Cardiac muscle cell (in vitro differentiated cells and primary cell): ENCODE measurements at places on chromosomes 3 and 15. TPM values are rescaled to one million over a fixed set of nuclear protein-coding genes. Genes with fewer than 3 reads are reported as not detected.
A peak's percentile ranks its signal among the peaks of the same experiment; 100 is the strongest.

Gene GP9
- total RNA-seq: not detected in 2 replicates

Gene ZNF106
- 19.8 and 32.3 TPM in 2 replicates for total RNA-seq

Gene WDR5B
- total RNA-seq: 3.1 and 4.9 TPM in 2 replicates

Gene KCNH8
- 0.07 and 0.86 TPM in 2 replicates for total RNA-seq

Gene SEMA3F
- 21.0 and 27.6 TPM in 2 replicates for total RNA-seq

Gene FEM1B
- total RNA-seq: 45.2 and 59.7 TPM in 2 replicates

Gene SUCNR1
- total RNA-seq: 0.11 TPM in 1 of 2 replicates, not detected in the other

Gene PCOLCE2
- 5.5 and 6.5 TPM in 2 replicates for total RNA-seq

Gene ADAMTS9
- total RNA-seq: 114 and 168 TPM in 2 replicates

GRCh38 chr15:68207176-68207935, 2.2 kb upstream of the CALML4 start:
- no peak for DNase-seq
- H3K27ac ChIP-seq: no peak overlapping the region
- no peaks in the 10 kb centered on the region for H3K4me1 ChIP-seq
- no peak overlapping the region for H3K4me3 ChIP-seq
- no peaks in the 10 kb centered on the region for H3K36me3 ChIP-seq

GRCh38 chr3:12954891-12955650, 113.7 kb upstream of the RPL32 start:
- H3K4me1 ChIP-seq: peaks cover 32% of the 10 kb centered on the region
- DNase-seq: peak; percentile 12
- H3K27ac ChIP-seq: peak overlapping the region; percentile 68
- no peaks in the 10 kb centered on the region for H3K27me3 ChIP-seq
- no peak overlapping the region for H3K4me3 ChIP-seq

GRCh38 chr15:74041777-74042435, 40.4 kb downstream of the GOLGA6A start:
- DNase-seq: no peak
- H3K4me1 ChIP-seq: peaks cover 11% of the 10 kb centered on the region
- no peak overlapping the region for H3K27ac ChIP-seq
- H3K4me3 ChIP-seq: no peak overlapping the region
- no peaks in the 10 kb centered on the region for H3K36me3 ChIP-seq

- H3K36me3 ChIP-seq: peaks cover 19% of the 10 kb centered on the region
- peak; percentile 25 for DNase-seq
- H3K4me1 ChIP-seq: no peaks in the 10 kb centered on the region
- no peak overlapping the region for H3K4me3 ChIP-seq
- H3K27ac ChIP-seq: no peak overlapping the region
- no peaks in the 10 kb centered on the region for H3K27me3 ChIP-seq
Observed at GRCh38 chr3:15693355-15693754, 91.8 kb downstream of the BTD start.

DNA sequence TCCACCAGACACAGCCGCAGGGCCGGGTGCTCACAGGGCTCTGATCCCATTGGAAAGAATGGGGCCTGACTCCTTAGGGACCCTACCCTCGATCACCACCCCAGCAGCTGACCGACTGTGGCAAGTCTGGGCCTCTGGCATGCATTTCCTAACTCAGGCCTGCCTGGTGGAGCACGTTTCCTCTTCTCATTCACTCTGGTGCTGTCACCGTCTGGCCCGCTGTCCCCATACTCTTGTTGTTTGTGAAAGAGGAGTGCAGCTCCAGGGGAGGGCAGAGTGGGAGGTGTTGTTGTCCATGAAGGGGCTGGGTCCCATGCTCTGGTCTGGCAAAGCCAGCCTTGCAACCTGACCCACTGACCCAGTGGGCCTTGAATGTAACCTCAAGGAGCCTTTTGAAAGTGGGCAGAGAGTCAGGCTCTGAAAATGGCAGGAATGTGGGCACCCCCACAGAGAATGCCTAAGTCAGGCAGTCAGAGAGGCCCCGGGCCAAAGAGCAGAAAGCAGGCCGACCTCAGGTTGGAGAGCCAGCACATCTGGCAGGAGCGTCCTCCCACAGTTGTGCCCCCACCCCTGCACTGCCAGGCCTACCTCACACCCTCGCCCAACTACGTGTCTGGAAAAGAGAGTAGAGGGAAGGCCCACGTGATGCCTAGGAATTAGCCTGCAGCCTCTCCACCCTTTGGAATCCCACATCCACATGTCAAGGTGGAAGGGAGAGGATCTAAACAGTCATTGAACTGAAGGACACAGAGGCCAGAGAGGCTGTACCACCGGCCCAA, 10.9 kb downstream of the SEMA7A start:
- H3K27ac ChIP-seq: peak overlapping the region; percentile 87
- peaks cover 39% of the 10 kb centered on the region for H3K4me1 ChIP-seq
- no peak overlapping the region for H3K4me3 ChIP-seq
- no peaks in the 10 kb centered on the region for H3K27me3 ChIP-seq

DNA sequence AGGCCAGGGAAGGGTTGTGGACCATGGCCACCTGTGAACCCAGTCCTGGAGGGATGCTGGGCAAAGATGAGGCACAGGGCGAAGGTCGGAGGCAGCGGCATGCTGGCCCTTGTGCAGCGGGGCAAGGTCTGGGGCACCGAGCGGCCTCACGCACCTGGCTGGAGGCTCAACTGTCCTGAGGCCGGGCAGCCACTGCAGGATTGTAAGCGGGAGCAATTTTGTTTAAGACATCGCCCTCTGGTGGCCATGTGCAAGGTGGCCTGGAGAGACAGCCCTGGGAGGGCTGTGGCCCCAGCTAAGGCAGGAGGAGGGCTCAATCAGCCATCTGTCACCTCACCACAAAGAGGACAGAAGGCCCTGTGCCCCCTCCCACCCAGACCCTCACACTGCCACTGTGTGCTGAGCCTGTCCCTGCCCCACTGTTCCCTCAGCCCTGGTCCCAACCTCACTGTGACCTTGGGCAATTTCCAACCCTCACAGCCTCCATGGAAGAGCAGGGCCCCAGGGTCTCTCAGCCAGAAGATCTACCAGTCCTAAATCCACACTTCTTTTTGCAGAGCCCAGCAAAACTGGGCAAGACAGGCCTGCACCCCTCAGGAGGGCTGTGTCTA, 46.2 kb downstream of the TPRA1 start:
- H3K27me3 ChIP-seq: no peaks in the 10 kb centered on the region
- H3K4me1 ChIP-seq: peaks cover 13% of the 10 kb centered on the region
- no peaks in the 10 kb centered on the region for H3K36me3 ChIP-seq
- H3K4me3 ChIP-seq: no peak overlapping the region
- DNase-seq: peak; percentile 72

DNA sequence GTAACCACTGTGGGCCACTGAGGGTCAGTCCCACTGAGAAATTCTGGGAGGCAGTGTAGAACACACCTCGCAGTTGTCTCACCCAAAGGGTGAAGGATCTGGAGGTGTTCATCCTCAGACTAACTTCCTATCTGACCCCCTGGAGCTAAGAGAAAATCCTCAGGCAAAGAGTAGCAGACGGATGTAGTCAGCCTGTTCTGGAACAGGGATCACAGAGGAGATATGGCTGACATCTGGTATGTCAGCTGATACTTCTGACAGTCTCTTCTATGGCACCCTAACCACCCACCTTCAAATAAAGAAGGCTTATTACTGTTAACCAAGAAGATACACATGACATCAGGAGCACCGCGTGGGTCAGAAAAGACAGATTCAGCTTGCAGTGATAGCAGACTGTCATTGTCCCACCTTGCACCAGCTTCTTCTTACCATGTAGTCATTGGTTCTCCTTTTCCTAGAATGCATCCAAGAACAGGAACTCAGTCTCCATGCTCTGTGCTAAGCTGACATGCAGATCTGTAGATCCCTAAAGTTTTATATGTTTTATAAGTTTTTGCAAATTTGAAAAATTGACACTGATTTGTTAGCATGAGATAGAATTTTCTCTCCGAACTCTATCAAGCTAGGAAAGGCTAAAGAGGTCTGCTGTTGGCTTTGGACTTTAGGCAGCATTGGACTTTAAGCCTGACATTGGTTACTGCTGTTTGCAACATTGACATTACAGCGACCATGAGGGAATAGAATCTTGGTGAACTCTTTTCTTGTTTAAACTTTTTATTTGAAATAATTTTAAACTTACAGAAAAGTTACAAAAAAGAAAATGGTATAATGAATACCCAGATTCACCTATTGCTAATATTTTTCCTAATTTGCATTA, 60.4 kb downstream of the KBTBD12 start:
- no peaks in the 10 kb centered on the region for H3K4me1 ChIP-seq
- DNase-seq: no peak
- H3K27me3 ChIP-seq: peaks cover 60% of the 10 kb centered on the region
- H3K4me3 ChIP-seq: no peak overlapping the region
- H3K27ac ChIP-seq: no peak overlapping the region
- H3K36me3 ChIP-seq: no peaks in the 10 kb centered on the region

- H3K4me1 ChIP-seq: peaks cover 21% of the 10 kb centered on the region
- H3K27ac ChIP-seq: no peak overlapping the region
- H3K4me3 ChIP-seq: no peak overlapping the region
- H3K36me3 ChIP-seq: no peaks in the 10 kb centered on the region
- no peaks in the 10 kb centered on the region for H3K27me3 ChIP-seq
Observed at GRCh38 chr3:118101891-118102290, 932.8 kb downstream of the IGSF11 start.

GRCh38 chr15:66927201-66928077, 138.0 kb upstream of the SMAD3 start:
- peak; percentile 84 for DNase-seq
- no peak overlapping the region for H3K27ac ChIP-seq
- H3K4me1 ChIP-seq: peaks cover 5% of the 10 kb centered on the region
- H3K27me3 ChIP-seq: no peaks in the 10 kb centered on the region
- no peaks in the 10 kb centered on the region for H3K36me3 ChIP-seq

DNA sequence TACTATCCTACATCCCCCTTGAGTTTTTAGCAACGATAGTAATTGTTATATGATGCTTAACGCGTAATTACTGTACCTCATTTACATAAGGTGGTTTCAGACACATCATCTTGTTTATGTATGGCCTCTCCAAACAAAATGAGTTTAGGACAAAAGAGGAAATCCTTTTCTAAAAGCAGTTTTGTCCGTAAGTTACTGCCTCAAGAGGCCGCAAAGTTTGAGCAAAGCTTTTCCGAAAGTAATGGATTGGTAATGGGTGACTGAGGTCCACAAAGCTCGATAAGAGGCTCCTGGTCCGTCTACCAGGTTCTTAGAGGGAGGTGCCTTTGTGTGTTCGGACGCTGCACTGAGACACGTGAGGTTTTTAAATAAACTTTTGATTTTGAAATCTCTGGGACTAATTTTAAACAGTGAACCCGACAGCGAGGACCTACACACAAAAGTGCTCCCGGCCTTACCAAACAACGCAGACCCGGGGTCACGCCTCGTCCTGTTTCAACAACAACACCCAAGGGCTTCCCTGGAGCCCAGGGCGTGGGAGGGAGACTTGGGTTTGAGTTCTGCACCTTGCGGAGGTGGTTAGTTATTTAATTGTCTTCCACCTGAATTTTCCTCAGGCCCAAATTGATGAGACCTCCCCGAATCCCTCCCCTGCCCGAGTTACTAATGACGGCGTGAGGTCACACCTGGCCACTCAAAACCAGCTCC, 456 bp upstream of the C15orf61 start:
- no peak for DNase-seq
- H3K4me1 ChIP-seq: peaks cover 15% of the 10 kb centered on the region
- H3K4me3 ChIP-seq: peak overlapping the region; percentile 54
- no peaks in the 10 kb centered on the region for H3K27me3 ChIP-seq
- H3K36me3 ChIP-seq: no peaks in the 10 kb centered on the region

DNA sequence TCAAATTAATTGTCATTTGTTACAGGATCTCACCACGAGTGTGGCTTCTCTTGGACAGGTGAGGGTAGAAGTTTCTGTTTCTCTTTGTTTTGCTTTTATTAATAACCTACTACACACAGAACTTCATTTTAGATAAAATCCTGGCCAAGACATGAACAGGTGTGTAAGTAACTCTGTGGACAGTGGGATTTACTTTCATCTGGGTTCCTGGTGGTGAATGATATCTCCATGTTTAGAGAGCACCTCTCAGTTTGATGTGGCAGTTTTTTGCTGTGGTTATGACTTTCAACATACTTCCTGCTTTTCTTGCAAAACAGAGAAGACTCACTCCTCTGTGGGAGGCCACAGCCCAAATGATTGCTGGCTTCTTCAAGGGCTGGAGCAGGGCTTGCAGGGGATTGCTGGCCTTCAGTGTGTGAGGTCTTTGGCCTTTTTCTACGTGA, 71.1 kb upstream of the XCR1 start:
- H3K4me3 ChIP-seq: no peak overlapping the region
- no peak for DNase-seq
- no peak overlapping the region for H3K27ac ChIP-seq
- H3K36me3 ChIP-seq: no peaks in the 10 kb centered on the region

- no peaks in the 10 kb centered on the region for H3K4me1 ChIP-seq
- no peak for DNase-seq
- H3K27me3 ChIP-seq: no peaks in the 10 kb centered on the region
- H3K4me3 ChIP-seq: no peak overlapping the region
- H3K27ac ChIP-seq: no peak overlapping the region
- peaks cover 5% of the 10 kb centered on the region for H3K36me3 ChIP-seq
Observed at GRCh38 chr3:142563496-142563997, 15.0 kb downstream of the ATR start.

DNA sequence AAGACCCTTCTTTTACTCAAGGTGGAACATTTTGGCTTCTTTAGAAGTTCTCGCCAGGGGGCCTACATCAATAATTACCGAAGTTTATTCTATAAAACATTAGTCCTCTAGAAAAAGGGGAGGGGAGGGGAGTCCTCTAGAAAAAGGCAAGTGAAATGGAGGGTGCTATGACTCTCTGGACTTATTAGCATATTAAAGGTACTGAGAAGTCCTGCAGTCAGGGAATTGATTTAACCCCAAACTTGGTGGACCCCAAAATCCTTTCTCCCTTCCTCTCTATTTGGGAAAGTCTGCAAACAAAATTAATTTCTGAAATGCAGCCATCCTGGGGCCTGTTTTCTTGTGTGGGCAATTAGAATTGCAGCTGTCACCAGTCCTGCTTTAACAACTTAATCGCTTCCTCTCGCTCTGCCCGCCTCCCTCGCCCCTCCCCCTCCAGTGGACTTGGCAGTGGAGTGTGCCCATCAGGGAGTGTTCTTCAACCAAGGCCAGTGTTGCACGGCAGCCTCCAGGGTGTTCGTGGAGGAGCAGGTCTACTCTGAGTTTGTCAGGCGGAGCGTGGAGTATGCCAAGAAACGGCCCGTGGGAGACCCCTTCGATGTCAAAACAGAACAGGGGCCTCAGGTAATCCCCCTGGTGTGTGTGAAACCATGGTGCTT, 18.9 kb upstream of the LRRK1 start:
- no peak overlapping the region for H3K4me3 ChIP-seq
- no peaks in the 10 kb centered on the region for H3K4me1 ChIP-seq
- H3K27me3 ChIP-seq: no peaks in the 10 kb centered on the region
- no peak for DNase-seq
- H3K36me3 ChIP-seq: no peaks in the 10 kb centered on the region
- H3K27ac ChIP-seq: no peak overlapping the region

- no peak overlapping the region for H3K27ac ChIP-seq
- peaks cover 32% of the 10 kb centered on the region for H3K36me3 ChIP-seq
- DNase-seq: no peak
- H3K4me3 ChIP-seq: no peak overlapping the region
- H3K4me1 ChIP-seq: peaks cover 4% of the 10 kb centered on the region
Observed at GRCh38 chr15:65180167-65180566, 5.0 kb downstream of the CLPX start.

- no peaks in the 10 kb centered on the region for H3K27me3 ChIP-seq
- H3K4me1 ChIP-seq: no peaks in the 10 kb centered on the region
- no peaks in the 10 kb centered on the region for H3K36me3 ChIP-seq
- no peak overlapping the region for H3K4me3 ChIP-seq
- no peak for DNase-seq
Observed at GRCh38 chr15:48682942-48683651, 37.6 kb upstream of the FBN1 start.
